Smooth muscle cell of the umbilical artery (primary cell): ENCODE measurements at places on chromosomes 4 and X. TPM values are rescaled to one million over a fixed set of nuclear protein-coding genes. Genes with fewer than 3 reads are reported as not detected.

TMEM47 gene
- total RNA-seq, result 37.4 and 40.6 TPM in 2 replicates

NAP1L3 gene
- total RNA-seq, result 13.1 and 19.3 TPM in 2 replicates

RHOXF2B gene
- not detected in 2 replicates for total RNA-seq

DRP2 gene
- total RNA-seq, result 2.4 and 2.6 TPM in 2 replicates

SRD5A3 gene
- total RNA-seq, result 6.5 and 9.7 TPM in 2 replicates

LPAR4 gene
- total RNA-seq, result not detected in 2 replicates

PPEF2 gene
- total RNA-seq, result not detected in 2 replicates

GABRA4 gene
- not detected in 2 replicates for total RNA-seq

C4orf51 gene
- not detected in 2 replicates for total RNA-seq

RPS6KA6 gene
- total RNA-seq, result 3.3 and 5.7 TPM in 2 replicates

USP26 gene
- total RNA-seq, result not detected in 2 replicates

AMTN gene
- total RNA-seq, result not detected in 2 replicates

FGF5 gene
- 3.9 and 33.6 TPM in 2 replicates for total RNA-seq

STK32B gene
- total RNA-seq, result 0.59 and 1.6 TPM in 2 replicates

ZNF518B gene
- total RNA-seq, result 37.4 and 39.5 TPM in 2 replicates

STOX2 gene
- total RNA-seq, result 1.8 and 2.2 TPM in 2 replicates

ADH1B gene
- total RNA-seq, result 0.09 and 0.30 TPM in 2 replicates

CASP6 gene
- total RNA-seq, result 29.4 and 31.6 TPM in 2 replicates

FGD1 gene
- total RNA-seq, result 3.3 and 9.5 TPM in 2 replicates

USP17L19 gene
- not detected in 2 replicates for total RNA-seq

SFRP2 gene
- total RNA-seq, result not detected in 2 replicates

GAGE12H gene
- not detected in 2 replicates for total RNA-seq

RADX gene
- total RNA-seq, result 1.8 and 7.6 TPM in 2 replicates

PWWP3B gene
- total RNA-seq, result 2.1 and 2.3 TPM in 2 replicates

USP53 gene
- total RNA-seq, result 9.2 and 31.0 TPM in 2 replicates

BEND4 gene
- not detected in 2 replicates for total RNA-seq

MSN gene
- total RNA-seq, result 166 and 515 TPM in 2 replicates
